ENCODE measurements at places on chromosomes 5 and 9.

GRCh38 chr9:109894921-109895758 is 115.1 kb downstream of the PALM2AKAP2 start:
- no peak for DNase-seq

DNA sequence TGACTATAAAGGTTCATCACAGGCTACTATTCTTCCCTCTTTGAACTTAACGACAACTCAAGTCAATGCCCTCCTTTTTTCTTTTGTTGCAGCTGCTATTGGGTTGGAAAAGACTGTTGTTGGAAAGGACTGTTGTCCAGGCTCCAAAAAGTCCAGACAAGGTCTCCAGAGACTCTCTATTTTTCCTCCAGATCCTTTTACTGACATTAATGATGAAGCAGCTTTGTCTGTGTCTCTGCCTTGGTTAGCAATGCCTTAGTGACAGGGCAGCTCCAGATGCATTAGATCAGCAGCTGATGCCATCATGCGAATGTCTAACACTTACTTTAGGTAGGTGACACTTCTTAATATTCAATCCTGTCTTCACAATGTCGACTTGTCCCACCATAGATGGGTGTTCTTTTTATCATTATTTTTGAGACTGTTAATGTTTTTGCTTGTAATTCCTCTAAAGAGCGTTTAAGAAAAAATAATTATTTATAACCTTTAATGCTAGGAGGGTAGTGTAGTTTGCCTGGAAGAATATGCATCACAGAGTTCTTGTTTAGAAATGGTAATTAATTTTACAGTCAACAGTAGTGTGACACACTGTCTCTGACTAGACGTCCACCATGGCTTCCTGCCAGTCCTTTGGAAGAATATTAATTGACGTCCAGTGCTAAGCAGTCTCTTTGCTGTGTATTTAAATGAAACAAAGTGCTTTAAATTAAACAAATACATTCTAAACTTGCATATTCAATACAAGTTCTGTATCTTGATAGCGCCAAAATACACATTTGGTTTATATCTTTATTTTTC is 492.2 kb downstream of the NR2F1-AS1 start:
- no peak for DNase-seq

- DNase-seq = no peak
Observed at GRCh38 chr9:14902561-14902960, 7.7 kb downstream of the FREM1 start.

- DNase-seq = no peak
Observed at GRCh38 chr9:131162886-131163285, 37.5 kb downstream of the NUP214 start.

DNA sequence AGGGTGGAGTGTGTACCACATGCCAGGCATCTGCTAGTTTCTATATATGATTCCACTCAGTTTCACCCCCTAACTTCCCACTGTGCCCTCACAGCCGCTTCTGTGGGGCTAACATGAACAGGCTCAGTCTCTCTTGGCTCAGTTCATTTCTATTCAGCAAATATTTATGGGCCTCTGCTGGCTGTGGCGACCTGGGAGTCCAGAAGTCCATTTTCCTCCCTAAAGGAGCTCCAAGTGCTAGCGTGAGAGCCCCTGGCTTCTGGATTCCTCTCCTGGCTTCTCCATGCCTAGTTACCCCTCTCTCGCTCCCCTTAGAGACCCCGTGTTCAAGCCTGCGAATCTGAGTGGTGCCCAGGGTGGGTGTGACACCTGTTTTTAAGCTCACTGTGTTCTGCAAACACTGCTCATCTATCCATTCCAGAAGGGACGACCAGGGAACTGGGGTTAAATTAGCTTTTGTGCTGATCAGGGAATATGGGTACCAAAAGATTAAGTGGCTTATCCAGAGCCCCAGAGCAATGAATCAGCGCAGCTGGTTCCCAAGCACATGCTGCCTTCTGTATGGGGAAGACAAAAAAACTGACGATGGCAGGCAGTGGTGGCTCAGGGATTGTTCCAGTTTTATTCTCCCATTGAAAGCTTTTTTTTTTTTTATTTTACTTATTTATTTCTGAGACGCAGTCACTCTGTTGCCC is 57.6 kb downstream of the HMCN2 start:
- no peak for DNase-seq

- peak; percentile 33 for DNase-seq
Observed at GRCh38 chr5:132260714-132261551, 3.4 kb downstream of the PDLIM4 start.

DNA sequence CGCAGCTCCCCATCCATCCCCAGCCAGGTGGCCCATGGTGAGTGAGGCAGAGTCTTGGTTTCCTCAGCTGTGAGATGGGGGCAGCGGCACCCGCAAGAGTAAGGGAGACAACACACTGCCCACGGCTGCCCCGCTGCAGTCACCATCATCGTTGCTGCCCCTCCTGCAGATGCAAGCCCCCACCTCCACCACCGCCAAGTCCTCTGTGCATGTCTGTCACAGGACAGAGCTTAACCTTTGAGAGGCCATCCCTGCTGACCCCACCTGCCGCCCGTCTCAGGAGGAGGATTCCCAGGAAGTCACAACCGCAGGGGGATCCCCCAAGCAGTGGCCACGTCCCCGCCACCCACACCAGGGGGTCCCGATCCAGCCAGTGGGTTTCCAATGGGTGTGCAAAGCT is 113.7 kb downstream of the VAV2 start:
- no peak for DNase-seq

DNA sequence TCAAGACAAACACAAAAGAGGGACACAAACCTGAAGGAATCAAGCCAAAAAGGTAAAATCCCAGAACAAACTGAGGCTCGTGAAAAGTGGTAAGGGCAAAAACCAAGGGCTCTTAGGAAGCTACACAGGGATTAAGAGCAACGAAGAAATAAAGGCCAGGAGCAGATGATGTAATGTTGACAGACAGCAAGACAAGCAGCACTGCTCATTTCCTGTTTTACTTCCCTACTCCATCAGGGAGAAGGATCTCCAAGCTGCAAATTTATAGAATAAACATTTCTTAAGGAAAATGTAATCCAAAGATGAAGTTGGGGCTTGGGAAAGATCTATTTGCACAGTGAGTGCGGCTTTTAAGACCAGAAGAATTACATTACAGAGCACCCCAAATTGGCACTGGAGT is 182.3 kb upstream of the MAP1B start:
- no peak for DNase-seq

- no peak for DNase-seq
Observed at GRCh38 chr9:80811656-80812055, 877.7 kb downstream of the TLE1 start.

GRCh38 chr5:37831821-37832534 is 7.9 kb downstream of the GDNF start:
- DNase-seq = no peak

- DNase-seq = no peak
Observed at GRCh38 chr5:140588311-140589070, 23.9 kb downstream of the SLC35A4 start.

GRCh38 chr9:96556701-96557461 is 62.8 kb downstream of the CDC14B start:
- no peak for DNase-seq

GRCh38 chr9:9078301-9078700 is 1278.7 kb upstream of the DMAC1 start:
- DNase-seq = no peak

GRCh38 chr5:112529525-112529924 is 110.4 kb upstream of the EPB41L4A start:
- DNase-seq = no peak

GRCh38 chr9:89661956-89662717 is 57.3 kb downstream of the GADD45G start:
- DNase-seq = no peak

DNA sequence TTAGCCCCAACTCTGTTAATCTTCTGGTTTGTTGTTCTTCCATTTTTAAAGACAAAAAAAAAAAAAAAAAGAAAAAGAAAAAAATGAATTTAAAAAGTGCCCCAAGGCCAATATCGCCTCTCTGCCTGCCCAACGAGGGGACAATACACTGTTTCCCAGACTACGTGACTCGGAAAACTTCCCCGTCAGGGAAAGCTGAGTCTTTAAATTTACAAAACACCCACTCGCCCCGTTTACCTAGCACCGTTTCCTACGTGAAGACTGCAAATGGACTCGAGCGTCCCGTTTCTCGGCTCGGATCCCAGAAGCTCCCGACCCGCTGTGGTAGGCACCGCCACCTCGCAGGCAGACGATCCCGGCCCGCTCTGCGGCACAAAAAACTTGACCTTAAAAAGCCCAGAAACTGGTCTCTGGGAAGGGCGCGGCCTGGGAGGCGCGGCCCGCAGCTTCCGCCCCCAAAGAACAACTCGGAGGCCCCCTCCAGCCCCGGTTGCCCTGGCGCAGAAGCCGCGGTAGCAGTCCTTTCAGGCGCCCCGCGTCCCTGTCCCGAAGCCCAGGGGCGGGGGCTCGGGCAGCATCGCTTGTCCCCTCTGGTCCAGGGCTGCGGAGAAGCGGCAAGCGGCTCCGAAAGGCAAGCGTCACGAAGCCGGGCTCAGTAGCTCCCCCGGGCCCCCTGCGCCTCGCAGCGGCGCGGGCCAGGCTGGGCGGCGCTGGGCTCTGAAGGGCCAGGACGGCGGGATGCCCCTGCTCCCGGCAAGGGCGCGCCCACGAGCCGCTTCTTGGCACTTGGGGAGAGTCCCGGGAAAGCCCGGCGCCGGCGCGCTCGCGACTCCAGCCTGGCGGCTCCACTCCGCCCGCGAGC is at the start of gene GCNT4:
GCNT4 (minus strand) TSS at position 367 of the 862 bp plus-strand sequence. CDS start 22,521 bp downstream, outside the sequence.
- DNase-seq = no peak

DNA sequence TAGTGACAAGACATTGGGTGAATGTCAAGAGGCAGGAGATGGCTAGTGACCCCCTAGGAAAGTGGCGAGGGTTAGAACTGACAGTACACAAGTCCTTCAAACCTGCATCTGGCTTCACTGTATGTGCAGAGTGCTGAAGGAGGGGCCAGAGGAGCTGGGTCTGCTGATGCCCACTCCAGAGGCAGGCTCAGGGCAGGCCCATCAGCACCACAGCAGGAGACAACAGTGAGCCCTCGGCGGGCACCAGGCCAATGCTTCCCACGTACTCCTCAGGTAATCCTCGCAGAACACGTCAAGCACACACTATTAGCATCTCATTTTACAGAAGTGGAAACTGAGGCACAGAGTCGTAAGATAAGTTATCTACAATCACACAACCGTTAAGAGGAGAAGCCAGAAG is 76.1 kb upstream of the SH3PXD2B start:
- no peak for DNase-seq

DNA sequence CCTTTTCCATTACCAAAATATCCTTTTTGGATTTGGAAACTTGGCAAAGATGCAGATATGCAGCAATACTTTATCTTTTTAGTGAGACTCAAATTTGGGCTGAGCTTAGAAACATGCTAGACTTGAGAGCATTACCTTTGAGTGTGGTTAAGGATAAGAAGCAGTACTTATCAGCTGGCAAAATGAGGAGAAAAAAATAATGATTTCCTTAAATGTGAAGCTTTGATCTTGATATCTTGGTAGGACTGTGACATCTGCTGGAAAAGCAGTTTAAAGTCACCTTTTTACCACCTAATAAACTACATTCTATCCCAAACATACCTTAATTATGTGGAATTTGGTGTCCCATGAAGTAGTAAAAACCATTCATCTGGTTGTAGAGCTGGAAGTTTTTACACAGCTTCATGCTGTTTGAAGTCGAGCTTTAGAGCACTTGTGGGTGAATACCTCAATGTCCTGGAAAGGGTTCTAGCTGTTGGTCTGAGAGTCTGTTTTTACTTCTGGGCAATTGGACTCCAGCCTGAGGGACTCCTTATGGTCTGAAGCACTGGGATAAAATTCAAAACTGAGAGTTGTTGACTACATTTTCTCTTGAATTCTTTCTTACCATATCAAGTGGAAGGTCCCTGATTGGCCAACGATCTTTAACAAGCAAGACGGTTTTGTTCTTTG is 53.4 kb downstream of the LRRC70 start:
- no peak for DNase-seq

GRCh38 chr5:34738381-34738780 is 82.3 kb downstream of the RAI14 start:
- DNase-seq = no peak

- no peak for DNase-seq
Observed at GRCh38 chr5:53276825-53277224, 167.3 kb upstream of the MOCS2 start.

DNA sequence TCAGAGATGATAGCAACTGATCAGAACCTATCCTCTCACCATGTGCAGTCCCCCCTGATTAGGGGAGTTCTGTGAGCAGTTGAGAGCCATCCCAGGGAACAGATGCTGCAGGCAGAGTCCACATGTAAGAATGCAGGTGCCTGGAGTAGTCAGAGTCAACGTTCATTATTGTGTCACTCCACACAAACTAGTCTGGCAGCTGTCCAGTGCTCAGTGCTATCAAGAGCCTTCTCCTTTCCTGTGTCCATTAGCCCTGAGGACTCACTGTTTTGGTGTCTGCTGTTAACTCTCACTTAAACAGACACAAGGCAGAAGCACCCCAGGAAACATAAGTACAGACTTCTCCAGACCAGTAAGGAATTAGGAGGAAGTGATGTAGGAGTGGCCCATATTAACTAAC is 2.5 kb downstream of the SH3TC2 start:
- DNase-seq = no peak

GRCh38 chr9:89999534-90000370 is 394.9 kb downstream of the GADD45G start:
- DNase-seq = peak; percentile 25

GRCh38 chr9:19379283-19379682 is 753 bp downstream of the RPS6 start:
- no peak for DNase-seq

GRCh38 chr5:13408616-13409015 is 535.9 kb downstream of the DNAH5 start:
- no peak for DNase-seq

- DNase-seq = no peak
Observed at GRCh38 chr5:59763541-59763940, 130.0 kb downstream of the PDE4D start.

- no peak for DNase-seq
Observed at GRCh38 chr5:32505756-32506155, 61.2 kb upstream of the ZFR start.

GRCh38 chr5:87411586-87411972 is 1.2 kb downstream of the CCNH start:
- no peak for DNase-seq

DNA sequence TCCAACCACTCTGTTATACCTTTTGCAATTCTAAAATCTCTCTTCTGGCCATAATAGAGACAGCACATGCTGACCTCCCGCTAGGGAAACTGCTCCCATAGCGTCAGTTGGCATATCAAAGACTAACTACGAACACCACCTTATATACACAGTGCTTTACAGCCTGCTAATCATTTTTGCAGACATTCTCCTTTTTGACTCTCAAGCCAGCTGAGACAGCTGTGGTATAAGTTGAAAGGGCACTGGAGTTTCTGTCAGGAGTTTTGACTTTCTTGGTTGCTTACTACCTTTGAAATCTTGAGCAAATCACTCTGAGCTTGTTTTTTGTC is 160.2 kb upstream of the TBCA start:
- DNase-seq = no peak

DNA sequence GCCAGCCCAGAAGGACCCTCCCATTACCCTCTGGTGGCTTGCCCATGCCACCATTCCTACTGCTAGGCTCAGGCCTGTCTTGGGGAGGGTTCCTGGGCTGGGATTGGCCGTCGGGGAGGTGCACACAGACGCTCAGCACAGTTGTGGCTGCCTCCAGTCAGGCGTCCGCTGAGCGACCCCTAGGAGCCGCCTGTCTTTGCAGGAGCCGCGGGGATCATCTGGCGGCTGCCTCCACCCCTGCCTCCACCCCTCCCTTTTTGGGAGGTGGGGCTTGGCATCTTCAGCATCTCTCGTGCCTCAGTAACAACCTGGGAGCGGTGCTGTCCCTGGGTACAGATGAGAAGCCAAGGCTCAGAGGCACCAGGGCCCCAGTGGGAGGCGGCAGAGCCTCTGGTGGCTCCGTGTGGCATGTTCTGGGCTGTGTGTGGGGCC is 39.6 kb downstream of the RXRA start:
- DNase-seq = no peak

- no peak for DNase-seq
Observed at GRCh38 chr5:149435015-149435376, 55.9 kb upstream of the IL17B start.
